ENCODE measurements at places on chromosomes 4 and X.
A peak's percentile ranks its signal among the peaks of the same experiment; 100 is the strongest.

DNA sequence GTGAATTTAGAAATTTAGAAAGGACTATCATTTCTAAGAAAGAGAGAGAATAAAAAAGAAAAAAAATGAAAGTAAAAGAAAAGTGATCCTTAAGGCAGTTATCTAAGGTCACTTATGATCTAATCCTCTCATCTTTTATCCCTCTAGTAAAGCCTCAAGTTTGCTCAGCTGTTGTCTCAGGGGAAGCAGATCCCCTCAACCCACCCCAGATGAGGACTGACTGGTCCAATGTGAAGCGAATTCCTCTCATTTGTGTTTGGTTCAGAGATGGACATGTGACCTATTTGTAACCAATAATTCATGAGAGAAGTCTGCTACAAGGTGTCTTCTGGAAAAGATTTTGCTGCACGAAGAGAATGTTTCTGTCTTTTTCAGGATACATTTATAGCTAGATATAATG is 1591.3 kb downstream of the ADGRL3 start:
- DNase-seq = no peak

- no peak for DNase-seq
Observed at GRCh38 chr4:177381762-177382310, 60.4 kb downstream of the AGA start.

GRCh38 chrX:130772105-130772775 is 130.8 kb downstream of the ENOX2 start:
- DNase-seq = peak; percentile 59

GRCh38 chrX:54182194-54182863 is 725 bp downstream of the FAM120C start:
- DNase-seq = peak; percentile 31

DNA sequence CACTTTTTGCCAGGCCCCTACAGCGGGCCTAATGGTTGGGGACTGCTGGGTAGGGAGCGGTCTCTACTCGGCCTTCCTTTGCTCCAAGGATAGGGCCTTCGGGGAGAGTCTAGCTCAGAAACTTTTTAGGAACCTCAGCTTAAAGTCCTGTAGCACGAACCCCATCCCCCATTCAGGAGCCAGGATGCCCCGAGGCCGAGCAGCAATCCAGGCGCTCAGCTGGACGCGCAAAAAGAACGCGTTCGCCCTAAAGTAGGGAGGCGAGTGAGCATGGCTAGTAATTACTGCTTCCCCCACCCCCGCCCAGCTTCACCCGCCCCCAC is 9.7 kb downstream of the POU4F2 start:
- DNase-seq = no peak

GRCh38 chrX:110563282-110563681 is 204.6 kb downstream of the RTL9 start:
- DNase-seq = no peak

DNA sequence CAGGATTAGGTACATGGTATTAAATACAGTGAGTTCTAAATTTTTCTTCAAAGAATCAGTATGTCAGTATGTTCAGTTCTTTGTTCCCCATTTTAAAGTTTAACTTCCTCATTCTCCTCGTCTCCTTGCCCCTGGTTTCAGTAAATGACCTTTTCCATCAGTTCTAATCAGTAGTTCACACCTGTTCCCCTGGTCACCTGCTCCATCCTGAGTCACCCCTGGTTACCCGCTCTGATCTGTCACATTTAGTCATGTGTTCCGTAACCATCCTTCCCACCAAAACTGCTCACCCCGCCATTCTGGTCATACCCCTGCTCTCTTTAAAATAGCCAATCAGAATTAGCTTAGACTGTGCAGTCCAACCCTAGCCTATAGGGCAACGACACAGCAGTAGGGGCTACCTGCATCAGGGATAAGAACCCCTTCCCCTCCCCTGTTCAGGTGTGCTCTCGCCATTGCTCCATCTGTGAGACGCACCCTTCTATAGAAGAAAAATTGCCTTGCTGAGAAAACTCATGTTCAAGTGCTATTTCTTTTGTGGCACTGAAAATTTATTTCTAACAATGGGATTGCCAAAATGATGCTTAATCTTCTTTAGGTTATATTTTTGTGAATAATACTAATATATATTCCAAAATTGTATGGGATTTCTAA is 181.3 kb downstream of the OR13H1 start:
- DNase-seq = no peak

- DNase-seq = peak; percentile 90
Observed at GRCh38 chr4:177308125-177308524, 1.5 kb upstream of the NEIL3 start.

DNA sequence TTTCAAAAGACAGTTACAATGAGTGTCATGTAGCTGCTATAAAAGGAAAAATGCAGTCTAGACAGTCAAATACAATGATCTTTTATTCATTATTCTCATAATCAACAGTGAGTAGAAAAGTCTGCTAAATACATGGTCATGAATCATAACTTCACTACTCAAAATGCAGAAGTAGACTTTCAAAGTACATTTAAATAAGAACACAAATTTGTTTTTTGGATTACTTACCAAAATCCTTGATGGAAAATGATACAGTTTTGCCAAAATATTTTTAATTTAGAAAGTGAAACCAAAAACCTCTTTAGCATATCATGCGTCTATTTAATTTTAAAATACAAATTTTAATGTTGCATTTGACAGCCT is 4.9 kb downstream of the ACSL4 start:
- no peak for DNase-seq

DNA sequence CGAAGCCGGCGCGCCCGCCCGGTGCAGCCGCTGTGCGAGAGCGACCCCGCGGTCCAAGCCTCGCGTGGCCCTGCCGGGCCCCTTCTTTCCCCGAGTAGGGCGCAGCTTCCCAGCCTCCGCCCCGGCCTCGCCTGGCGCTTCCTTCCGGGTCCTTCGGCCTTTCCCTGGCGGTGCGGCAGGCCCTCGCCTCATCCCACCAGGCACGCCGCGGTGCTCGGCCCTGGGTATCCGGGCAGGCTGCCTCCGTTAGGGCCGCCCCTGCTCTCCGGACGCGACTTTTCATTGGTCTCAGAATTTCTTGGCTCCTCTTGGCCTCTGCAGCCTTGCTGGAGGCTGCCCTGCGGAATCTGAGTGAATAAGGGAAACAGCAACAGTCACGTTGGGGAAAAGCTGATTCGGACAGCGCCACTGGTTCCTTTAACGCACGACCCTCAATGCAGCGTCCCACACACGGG is 429 bp downstream of the UVSSA start:
- peak; percentile 93 for DNase-seq

GRCh38 chr4:113760094-113760794 is 1.3 kb downstream of the CAMK2D start:
- DNase-seq = peak; percentile 68

GRCh38 chr4:15936495-15936894 is 2.0 kb downstream of the FGFBP1 start:
- DNase-seq = no peak

DNA sequence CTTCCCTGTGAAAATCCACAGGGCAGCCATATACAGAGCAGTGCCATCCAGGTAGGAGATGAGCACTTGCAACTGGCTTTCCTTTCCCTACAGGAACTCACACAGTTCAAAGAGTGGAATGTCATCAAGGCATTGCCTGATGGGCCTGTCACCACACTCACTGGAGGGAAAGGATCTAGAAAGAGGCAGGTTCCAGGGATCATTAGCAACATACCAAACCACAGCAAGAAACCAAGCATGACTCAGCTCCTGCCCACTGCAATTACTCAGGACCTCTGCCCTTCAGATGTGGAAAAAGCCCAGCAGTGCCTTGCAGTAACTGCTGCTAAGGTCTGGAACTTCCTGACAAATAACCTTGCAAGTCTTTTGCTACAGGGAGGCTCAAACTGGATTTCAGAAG is 101.2 kb downstream of the ZNF674 start:
- peak; percentile 73 for DNase-seq

DNA sequence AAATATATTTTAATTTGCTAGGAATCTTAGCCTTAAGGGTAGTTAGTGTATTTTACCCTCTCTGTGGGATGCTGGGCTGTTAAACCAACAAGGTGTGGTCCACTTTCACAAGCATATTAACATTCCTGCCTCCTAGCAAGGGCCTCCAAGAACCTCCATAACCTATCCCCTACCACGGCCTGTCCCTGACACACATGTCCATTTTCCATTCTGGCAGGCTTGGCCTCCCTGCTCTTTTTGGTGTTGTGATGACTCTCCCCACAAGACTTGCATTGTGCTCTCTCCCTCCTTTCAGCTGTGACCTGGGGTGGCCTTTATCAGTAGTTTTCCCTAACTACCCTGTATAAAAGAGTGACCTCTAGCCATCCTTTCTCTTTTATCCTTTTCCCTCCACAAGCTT is 120.2 kb downstream of the KLHL8 start:
- no peak for DNase-seq

DNA sequence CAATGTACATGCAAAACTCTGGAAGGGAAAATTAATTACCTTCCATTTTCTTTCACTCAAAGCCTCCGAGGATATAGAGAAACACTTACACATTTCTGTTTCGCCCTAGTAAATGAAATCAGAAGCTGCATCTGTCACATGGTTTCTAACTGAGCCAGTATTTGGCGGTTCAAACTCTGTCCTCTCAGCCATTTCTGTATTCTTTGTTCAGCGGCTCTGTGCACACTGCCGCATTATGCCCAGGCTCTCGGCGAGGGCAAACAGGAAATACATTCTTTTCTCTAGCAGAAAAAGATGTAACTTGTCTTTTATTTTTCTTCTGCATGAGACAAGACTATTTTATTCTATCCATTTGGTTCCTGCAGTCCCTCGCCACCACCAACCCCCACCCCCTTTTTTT is 71.4 kb upstream of the GPM6B start:
- no peak for DNase-seq

- DNase-seq = peak; percentile 58
Observed at GRCh38 chrX:11531226-11531625, 134.5 kb downstream of the ARHGAP6 start.

- no peak for DNase-seq
Observed at GRCh38 chr4:41633321-41633720, 95.4 kb downstream of the LIMCH1 start.

GRCh38 chrX:24996096-24996709 is 19.6 kb downstream of the ARX start:
- DNase-seq = no peak

DNA sequence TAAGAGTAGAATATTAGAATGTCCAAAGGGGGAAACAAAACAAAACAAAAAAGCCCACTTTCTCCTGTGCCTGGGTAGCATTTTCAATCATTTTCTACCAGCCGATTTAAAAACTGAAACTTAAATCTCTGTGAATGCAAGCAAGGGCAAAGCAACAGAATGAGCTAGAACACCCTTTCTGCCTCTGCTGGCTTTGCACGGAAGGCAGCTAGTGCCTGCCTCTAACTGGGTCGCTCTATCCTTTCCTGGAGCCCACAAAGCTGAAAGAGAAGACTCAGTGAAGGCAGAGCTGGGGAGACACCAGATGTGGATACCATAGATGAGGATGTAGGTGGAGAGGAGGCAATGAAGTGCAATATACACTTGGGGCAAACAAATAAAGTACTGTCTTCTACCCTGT is 248.9 kb upstream of the TTC29 start:
- peak; percentile 8 for DNase-seq

- DNase-seq = no peak
Observed at GRCh38 chr4:63566658-63567057, 842.6 kb downstream of the TECRL start.

DNA sequence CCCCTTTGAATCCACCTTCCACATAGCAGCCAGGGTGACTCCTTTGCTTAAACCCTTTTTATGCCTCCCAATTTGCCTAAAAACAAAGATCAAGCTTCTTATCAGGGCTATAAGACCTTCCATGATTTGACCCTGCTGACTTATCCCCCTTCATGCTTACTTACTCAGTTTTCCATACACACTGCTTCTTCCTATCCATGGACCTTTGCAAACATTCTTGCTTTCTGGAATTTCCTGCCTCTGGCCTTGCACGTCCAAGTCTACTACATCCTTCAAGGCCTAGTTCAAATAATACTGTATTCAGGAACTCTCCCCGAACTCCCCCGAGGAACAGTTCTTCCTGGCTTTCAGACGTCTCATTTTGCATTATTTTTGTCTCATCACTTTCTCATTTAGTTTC is 31.8 kb downstream of the RAP2C start:
- no peak for DNase-seq

DNA sequence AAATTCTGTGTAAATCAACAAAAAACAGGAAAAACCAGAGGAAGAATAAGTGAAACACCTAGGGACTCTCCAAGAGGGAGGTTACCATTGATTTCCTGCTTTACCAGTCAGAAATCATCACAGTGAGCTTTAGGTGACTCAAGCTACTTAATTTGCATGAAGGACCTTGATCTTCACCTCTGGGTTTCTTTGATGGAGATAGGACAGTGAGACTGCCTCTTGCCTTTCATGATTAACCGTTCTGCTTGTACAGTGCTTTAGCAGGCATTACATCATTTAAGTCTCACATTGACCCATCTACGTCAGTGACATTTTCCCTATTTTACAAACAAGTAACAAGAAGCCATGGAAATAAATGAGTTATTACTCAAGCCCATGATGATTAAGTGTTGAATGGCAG is 3.4 kb upstream of the GK start:
- peak; percentile 64 for DNase-seq

DNA sequence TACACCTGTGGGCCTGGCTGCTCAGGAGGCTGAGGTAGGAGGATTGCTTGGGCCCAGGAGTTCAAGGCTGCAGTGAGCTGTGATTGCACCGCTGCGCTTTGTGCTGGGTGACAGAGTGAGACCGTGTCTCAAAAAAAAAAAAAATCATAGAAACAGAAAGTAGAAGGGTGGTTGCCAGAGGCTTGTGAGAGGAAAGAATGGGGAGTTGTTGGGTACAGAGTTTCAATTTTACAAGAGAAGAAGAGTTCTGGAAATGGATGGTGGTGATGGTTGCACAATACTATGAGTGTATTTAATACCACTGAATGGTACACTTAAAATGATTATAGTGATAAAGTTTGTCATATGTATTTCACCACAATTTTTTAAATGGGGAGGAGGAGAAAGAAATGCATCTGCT is 10.2 kb upstream of the GLOD5 start:
- DNase-seq = no peak

DNA sequence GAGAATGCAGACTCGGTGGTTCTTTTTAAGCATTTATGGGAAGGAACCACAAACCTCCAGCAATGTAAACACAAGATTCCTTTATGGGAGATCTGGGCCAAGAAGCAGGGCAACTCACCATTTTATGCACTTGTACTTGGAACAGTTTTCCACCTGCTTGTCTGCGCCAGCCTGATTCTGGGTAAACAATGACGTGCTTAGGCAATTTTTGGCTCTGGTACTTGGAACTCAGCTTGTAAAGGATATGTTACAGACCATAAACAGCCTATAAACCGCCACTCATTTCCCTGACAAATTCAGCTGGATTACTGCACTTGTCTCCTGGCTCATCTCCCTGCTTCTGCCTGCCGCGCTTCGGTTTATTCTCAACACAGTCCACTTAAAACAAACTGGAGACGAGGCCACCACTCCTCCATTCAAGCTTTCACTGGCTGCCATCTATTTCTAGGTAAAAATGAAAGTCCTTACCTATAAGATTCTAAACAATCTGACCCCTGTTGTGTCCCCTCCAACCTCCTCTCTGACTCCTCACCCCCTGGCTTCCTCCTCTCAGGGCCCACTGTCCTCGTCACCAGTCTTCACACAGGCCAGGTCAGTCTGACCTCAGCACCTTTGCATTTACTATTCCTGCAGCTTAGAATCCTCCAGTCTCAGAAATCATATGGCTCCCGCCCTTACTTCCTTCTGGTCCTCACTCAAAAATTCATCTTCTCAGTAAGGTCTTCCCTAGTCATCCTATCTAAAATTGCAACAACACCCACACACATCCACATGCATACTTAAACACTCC is 205.9 kb upstream of the GALNT7 start:
- DNase-seq = no peak

- DNase-seq = no peak
Observed at GRCh38 chr4:84497504-84498202, 1.4 kb downstream of the NKX6-1 start.
